ENCODE measurements at places on chromosomes 12 and 14.

- no peak for DNase-seq
Measured at GRCh38 chr12:84016956-84017355, 895.6 kb downstream of the SLC6A15 start.

GRCh38 chr14:99612071-99612737 lies 8.2 kb upstream of the CCDC85C start:
- peak; percentile 37 for DNase-seq

GRCh38 chr12:110277530-110278254 lies 3.4 kb upstream of the ATP2A2 start:
- no peak for DNase-seq

DNA sequence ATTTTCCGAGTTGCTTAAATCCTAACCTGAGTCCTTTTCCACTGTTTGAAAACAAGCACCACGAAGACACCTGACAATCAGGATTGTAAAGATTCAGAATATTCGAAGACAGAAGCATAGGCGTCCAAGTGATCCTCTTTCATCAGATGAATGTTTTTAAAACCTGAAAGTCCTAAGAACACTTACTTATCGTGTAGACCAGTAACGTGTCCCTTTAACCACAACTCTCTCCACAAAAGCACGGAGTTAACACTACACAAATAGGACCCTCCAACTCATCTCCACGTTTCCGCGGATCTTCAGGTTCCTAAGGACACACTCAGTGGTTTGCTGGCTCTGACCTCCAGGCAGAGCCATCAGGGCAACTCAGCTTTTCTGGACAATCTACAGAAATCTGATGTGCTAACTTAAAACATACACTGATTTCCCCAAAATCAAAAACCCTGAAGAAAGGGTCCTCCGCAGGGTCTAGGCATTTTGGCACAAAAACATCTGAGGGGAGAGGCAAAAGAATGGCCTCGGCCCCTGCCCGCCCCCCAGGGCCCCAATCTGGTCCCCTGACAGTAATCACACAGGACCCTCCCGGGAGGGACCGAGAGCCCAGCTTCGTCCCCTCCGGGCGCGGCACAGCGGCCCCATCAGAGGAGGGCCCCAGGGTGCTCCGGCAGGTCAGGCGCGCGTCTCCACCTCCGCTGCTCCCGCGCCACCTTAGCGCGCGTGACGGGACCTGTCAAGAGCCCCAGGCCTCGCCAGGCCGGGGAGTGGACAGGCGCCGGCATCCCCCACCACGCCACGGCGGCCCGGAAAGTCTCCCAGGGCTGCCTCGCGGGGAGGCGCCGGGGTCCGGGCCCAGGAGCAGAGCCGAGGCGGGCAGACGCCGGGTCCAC lies 925 bp downstream of the DICER1 start:
- DNase-seq: peak; percentile 15

GRCh38 chr12:128513831-128514230 lies 246.9 kb downstream of the TMEM132C start:
- DNase-seq: no peak

DNA sequence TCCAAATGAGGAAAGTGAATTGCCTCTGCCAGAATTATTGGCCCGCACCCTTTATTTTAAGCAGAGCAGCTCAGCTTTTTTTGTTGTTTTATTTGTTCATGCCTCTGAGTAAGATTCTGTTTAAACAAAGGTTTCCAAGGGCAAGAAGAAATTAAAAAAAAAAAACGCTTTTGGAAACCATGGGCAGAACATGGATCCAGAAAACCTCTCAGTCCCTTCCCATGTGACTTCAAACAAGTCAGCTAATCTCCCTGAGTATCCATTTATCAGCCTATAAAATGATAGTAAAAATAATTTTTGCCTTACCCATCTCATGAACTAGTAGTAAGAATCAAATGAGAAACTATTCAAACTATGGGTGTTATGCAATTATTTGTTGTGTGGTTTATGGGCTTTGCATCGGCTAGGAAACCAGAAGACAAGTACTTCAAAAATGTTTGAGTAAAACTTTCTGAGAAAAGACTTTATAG lies 27.6 kb downstream of the KITLG start:
- no peak for DNase-seq

DNA sequence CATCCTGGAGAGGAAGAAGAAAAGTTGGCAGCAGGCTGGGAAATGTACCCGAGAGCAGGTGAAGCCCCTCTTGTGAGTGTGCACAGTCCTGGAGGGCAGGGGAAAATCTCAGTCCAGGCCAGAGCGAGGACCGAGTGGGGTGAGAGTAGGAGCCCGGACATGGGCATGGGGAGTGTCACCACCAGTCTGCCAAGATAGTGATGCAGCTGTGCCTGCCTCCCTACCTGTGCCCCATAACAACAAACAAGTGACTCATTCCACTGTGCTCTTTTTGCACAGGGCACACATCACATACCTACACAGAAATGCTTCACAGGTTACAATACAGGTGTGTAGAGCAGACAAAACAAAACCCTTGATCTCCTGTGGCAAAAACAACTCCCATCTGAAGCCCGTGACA lies 205.9 kb upstream of the PELI2 start:
- DNase-seq: no peak

DNA sequence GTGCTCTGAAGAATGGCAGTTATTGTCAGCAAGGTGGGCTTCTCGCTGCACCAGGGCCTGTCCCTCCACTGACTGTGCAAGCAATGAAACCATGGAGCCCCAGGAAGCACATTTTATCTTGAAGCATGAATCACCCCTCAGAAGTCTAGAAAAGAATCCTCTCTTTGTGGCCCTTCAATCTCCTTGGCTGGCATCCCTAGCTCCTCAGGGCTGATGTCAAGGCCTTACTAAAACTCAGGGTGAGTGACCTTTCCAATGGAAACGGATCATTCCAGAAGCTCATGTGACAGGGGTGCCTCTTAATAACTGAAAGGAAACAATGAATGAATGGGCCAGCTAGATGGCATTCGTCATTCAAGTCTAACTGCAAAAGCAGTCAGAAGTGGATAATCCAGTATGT lies 22.3 kb upstream of the PLEKHH1 start:
- no peak for DNase-seq

DNA sequence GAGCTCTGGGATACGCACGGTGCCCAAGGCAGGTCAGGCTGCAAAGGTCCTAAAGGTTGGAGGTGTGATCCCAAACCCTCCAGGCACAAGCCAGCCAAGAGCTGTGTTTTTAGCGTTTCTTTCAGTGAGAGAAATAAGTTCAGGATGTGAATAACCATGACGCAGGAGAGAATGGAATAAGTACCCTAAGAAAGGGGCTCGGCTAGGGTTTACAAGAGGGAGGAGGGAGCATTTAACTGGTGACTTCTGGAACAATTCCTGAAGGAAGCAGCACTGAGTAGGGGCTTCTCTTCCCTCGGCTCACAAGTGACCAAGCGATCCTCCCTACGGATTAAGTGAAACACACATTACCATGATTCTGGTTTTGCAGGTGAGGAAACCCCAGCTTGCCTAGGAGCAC lies 29.4 kb downstream of the SSH1 start:
- DNase-seq: no peak

DNA sequence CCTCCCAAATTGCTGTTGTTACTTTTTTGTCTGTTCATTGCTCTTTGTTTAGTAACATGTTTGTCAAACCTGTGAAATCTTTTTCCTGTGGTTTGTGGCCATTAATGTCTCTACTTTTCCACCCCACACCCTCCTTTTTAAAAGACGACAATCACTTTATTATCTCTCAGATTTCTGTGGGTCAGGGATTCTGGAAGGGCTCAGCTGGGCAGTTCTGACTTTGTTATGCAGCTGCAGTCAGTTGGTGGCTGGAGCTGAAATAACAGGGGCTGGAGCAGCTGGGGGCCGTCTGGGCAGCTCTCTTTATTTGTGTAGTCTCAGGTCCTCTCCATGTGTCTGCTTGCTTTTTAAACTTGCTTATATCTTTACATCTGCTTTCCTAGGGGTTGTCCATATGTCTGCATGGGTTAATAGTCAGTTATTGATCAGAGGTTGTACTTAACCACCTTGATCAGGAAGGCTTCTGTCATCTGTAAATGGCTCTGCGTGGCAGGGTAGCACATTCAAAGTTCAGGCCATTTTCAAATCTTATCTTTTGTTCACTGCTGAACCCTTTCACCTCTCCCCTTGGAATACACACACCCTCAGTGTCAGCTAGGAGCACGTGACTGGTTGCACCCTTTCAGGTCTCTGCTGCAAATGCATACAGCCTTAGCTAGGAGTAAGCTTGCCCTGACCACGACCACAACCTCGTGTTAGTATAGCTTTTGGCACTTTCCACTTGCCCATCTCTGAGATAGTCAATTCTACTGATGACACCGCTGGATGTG lies 27.9 kb downstream of the BORCS5 start:
- no peak for DNase-seq

GRCh38 chr14:51209457-51209856 lies 30.6 kb upstream of the TMX1 start:
- no peak for DNase-seq

DNA sequence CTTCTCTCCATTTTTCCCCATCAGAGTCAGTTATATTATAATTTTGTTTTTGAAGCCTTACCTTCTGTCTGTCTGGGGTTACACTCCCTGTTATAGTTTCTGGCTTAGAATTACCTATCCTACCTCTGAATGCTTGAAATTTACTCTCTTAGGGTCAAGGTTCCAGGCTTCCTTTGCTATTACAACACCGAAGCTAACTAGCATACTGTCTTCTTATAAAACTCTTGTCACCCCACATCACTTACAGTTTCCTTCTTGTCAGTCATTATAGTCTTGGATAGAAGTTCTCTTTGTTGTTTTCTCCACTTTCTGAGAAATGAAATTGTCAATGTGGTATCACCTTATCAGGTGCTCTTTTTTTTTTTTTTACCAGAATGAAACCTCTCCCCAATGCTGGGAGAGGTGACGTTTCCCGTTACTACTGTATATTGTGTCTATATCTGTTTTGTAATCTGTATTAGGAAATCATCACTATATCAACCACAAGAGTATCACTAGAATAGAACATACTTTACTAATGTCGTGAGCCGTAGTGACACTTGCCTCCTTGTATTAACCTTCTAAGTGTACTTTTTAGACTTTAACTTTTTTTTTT lies 69.2 kb upstream of the PSMA6 start:
- DNase-seq: no peak

GRCh38 chr14:75323571-75323970 lies 44.9 kb downstream of the FOS start:
- DNase-seq: no peak
